Vein endothelial cell (primary cell): ENCODE measurements at places on chromosomes 11 and 22. TPM values are rescaled to one million over a fixed set of nuclear protein-coding genes. Genes with fewer than 3 reads are reported as not detected.

C11orf91 gene
- total RNA-seq: 0.33 TPM in 1 of 2 replicates, not detected in the other

HBG2 gene
- total RNA-seq: not detected in 2 replicates

MB gene
- not detected in 2 replicates for total RNA-seq

PRODH gene
- total RNA-seq: 0.29 TPM in 1 of 2 replicates, not detected in the other

EEF1G gene
- 1,284 and 1,362 TPM in 2 replicates for total RNA-seq

LRRC10B gene
- not detected in 2 replicates for total RNA-seq

RCOR2 gene
- total RNA-seq: 0.29 and 0.98 TPM in 2 replicates

OPCML gene
- not detected in 2 replicates for total RNA-seq

RRM1 gene
- 66.3 and 85.0 TPM in 2 replicates for total RNA-seq

MAP4K2 gene
- 43.7 and 66.3 TPM in 2 replicates for total RNA-seq

CYB5R2 gene
- total RNA-seq: 3.6 and 5.5 TPM in 2 replicates

ART5 gene
- not detected in 2 replicates for total RNA-seq

FOSL1 gene
- 32.1 and 39.5 TPM in 2 replicates for total RNA-seq
